Stimulated activated CD4-positive, alpha-beta T cell treated with anti-CD3 and anti-CD28 coated beads, TNF-alpha, amount 100 ng/mL, for 1 hour (primary cell): ENCODE measurements at places on chromosomes 3 and 15.

DNA sequence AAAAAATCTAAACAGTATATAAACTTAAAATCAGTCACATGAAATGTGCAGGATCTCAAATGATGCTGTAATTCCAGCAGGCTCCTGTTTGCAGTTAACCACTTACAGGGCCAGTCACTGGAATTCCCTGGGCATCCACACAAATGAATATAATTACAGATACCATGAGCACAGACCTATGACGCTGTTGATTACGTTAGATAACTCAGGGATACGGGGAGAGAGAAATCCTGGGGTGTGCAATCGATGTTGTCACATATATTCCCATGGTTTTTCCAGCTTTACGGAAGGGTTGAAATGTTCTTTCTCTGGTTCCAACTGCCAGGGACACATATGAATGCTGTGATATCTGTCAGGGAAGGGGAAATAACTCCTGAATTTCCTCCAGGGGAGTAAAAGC lies 100.8 kb downstream of the RORA start:
- no peak for DNase-seq

DNA sequence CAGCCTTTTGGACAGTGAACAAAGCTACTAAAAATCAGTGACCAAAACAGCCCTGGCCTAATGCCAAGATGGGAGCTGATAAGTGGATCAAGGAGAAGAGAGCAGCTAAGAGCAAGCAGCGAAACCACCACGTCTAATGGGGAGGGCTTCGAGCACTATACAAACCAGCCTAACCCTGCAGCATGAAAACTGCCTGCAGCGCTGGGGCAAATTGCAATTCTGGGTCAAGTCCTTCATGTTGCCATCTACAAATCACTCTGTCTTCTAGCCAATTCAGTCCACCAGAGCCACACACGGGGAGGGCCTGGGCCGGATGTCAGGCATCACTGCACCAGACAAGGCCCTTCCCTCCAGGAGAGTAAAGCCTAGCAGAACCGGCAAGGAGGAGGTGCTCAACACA lies 30.5 kb upstream of the SPATA12 start:
- DNase-seq, result no peak

DNA sequence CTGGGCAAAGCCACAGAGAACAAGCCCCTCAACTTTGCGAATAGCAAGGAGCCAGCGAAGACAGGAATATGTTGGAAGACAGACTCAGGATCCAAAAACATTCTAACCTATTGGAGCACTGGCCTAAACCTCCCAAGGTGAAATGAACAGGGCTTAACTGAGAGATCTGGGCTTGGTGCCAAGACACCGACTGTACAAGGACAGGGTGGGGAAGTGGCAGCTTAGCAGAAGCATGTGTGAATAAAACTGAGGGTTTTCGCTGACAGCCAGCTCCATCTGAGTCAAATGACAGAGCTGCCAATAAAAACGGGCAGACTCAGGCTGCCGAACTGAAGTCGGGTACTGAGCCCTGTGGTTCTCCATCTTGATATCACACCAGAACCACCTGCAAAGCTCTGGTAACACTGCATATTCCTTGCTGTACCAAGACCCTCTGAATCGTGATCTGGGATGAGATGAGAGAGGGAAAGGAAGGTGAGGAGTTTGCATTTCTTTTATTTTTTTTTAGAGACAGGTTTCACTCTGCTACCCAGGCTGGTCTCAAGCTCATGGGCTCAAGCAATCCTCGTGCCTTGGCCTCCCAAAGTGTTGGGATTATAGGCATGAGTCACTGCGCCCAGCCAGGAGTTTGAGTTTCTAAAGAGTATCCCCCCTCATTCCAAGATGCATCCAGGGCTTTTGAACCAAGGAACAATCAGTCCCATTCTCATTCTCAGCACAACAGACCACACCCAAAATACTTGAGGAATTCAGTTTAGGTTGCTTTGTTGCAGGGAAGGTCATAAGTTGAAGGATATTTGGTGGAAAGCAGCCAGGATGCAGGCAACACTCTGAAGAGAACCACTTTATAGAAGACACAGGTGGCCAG lies 6.0 kb upstream of the PLCB2 start:
- DNase-seq, result no peak

DNA sequence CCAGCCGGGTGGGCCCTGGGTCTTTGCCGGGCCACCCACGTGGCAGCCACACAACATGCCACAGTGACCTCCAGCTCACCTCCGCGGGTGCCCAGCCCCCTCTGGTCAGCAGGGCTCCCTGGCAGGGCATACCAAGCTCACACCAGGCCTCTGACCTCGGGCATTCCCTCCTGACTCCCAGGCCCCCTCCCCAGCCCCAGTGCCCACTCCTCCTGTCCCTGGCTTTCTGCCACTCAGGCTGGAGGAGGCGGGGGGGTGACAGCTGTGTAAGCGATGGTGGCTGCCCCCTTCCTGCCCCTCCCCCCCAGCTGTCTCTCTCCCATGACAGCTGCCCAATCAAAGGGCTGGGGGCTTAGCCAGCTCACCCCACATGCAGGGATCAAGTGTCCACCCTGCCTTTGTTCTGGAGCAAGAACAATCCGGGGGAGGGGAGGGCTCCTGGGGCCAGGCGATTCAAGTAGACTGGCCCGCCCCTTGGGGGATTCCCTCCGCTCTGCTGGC lies 3.3 kb downstream of the PCBP4 start:
- DNase-seq, result no peak

DNA sequence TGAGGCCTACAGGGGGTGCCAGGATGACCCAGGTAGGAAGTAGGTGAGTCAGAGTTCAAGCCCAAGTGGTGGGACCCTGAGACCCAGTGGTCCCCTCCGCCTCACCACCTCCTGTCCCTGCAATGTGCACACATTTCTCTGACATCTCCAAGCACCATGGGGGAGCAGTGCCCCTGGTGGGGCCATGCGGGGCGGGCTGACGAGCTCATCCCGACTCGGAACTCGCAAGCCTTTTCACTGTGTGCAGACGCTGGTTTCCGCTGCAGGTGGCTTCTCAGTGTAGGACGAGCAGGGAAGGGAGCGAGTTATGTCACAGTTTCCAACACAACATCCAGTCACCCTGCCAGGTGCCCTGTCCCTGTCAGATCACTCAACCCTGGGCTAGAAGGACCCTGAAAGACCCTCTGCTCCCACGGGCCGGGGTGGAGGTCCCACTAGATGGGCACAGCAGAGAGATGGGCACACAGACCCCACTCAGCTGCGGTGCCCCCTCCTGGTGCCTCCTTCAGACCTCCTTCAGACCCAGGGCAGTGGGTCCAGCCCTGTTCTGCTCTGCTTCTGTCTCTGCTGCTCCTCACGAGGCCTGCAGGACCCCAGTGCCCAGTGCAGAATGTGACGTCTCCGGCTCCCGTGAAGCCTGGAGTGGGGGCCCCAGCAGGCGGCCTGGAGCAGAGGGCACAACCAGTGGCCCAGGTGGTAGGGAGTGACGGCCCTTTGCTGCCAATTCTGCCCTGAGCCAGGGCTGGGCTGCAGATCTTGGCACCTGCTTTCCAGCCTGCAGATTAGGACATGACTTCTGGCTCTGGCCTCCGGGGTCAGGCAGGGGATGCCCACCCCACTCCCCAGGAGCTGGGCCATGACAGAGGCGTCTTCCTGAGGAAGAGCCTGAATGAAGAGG lies 102.0 kb upstream of the RPL32 start:
- no peak for DNase-seq

GRCh38 chr3:89287902-89288508 lies 180.6 kb downstream of the EPHA3 start:
- no peak for DNase-seq

DNA sequence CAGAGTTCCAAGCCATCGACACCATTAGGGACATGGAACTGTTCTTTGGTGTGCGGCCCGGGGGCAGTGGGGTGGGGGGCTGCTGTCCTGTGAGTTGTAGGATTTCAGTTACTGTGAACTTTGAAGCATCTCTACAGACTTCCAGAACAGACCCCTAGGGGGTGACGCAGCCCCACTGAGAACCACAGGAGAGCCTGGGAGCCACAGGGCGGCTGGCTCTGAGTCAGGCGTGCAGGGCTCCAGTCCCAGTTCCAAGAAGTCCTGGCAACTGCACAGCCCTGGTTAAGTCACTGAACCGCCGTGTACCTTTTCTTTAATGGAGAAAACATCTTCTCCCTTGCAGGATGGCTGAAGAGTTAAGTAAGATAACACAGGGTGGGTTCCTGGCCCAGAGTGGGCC lies 23.5 kb upstream of the LRTM1 start:
- DNase-seq, result no peak

DNA sequence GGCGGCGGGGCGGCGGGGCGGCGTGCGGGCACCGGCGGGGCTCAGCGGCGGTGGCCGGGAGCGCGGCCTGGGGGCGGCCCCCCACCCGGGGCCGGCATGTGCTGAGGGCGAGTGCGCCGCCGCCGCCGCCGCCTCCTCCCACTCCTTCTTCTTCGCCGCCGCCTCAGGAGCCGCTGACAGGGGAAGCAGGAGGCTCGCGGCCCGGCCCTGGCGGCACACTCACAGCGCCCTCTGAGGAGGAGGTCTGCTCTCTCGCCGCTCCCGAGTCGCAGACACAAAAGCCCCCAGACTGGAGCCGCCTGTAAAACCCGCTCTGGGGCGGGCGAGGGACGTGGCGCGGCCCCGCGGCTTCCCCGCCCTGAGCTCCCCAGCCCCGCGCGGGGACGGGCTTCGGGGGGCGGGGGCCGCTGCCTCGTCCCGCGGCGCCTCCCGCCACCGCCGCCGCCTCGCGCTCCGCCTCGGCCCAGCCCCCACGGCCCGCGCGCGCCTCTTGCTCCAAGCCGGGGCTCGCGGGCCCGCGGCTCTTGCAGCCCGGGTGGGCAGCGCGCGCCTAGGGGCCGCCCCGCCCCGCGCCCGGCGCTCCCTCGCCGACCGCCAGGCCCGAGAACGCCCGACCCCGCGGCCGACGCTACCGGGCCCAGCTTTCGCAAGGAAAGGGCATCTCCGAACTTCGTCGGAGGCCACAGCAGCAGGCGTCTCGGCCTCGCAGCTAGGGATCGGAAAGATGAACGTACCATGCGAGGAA lies at the start of gene PYGO1:
Gene PYGO1, minus strand, starts transcription at position 276 of the 745 bp plus-strand sequence. CDS start 462 bp downstream, outside the sequence.
- peak; percentile 20 for DNase-seq

GRCh38 chr3:40104441-40104840 lies 205.1 kb upstream of the EIF1B start:
- no peak for DNase-seq

- DNase-seq, result no peak
Measured at GRCh38 chr3:113273604-113274378, 62.4 kb downstream of the BOC start.

DNA sequence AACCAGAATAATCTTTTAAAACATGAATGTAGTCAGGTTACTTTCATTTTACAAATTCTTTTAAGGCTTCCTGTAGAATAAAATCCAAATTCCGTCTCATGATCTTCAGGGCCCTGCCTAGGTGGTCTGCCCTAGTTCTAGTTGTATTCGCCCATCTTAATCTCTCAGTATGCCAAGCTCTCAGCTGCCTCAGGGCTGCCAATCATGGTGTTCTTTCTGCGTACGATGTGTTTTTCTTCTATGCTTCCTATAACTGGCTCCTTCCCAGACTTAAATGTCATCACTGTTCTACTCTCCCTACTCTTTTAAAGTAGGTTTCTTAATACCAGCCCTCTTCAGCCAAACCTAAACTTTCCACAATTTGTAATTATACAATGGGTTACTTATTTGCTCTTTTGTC lies 107.4 kb downstream of the GREM1 start:
- no peak for DNase-seq

- no peak for DNase-seq
Measured at GRCh38 chr3:56782906-56783305, 18.8 kb downstream of the ARHGEF3 start.

DNA sequence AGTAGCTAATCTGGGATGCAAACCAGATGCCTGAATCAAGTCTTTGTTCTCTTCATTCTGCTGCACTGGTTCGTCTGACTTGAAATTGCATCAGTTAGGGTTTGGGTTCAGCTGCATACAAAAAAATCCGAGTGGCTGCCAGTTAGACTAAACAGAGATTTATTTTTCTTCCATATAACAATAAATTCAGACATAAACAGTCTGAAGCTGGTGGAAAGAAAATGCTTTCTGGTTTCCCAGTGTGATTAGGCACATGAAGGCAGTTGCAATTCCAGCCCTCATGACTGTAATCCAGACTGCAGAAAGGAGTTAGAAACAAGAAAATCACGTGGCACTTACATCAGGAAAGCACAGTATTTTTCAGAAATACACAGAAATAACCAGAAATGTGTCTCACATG lies 930.7 kb downstream of the MCTP2 start:
- no peak for DNase-seq

GRCh38 chr3:134189849-134190248 lies 60.8 kb downstream of the RYK start:
- DNase-seq, result no peak

DNA sequence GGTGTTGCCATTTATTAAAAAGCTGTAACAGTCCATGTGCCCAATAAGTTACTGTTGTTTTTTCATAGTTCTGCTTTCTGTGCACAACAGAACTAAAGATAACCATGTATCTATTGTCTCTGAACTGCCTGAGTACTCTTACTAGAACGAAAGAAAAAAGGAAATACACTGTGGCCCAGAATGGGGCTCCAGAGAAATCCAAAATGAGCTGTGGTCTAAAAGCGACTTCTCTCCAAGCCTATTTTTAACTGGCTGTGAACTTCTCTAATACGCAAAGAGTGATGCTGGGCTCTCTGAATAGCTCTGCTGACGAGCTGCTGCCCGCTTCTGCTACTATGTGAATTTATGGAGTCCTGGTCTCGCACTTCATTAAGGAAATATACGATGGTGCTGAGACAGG lies 56.2 kb upstream of the LPP start:
- no peak for DNase-seq

DNA sequence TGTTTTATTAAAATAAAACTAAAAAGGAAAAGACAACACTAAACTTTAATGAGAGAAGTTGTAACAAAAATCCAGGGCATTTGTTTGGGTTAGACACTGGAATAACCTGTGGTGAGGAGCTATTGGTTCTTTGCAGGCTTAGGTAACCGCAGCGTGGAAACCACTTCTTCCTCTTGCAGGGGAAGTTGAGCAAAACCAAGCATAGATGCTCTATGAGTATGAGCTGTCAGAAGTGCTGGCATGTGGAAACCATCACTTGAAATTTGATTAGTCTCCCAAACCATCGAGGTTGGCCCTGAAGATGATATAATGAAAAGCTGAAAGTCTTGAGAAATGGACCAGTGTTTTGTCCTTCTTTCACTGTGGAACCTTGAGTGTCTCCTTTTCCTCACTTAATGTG lies 127.1 kb upstream of the RBMS3 start:
- no peak for DNase-seq

GRCh38 chr15:88769161-88769971 lies 33.9 kb upstream of the ACAN start:
- DNase-seq, result no peak

- DNase-seq, result no peak
Measured at GRCh38 chr15:77026501-77027110, 31.7 kb downstream of the PSTPIP1 start.
